ENCODE measurements at places on chromosomes 11 and 22.

GRCh38 chr22:29194184-29194583 is 11.5 kb upstream of the EMID1 start:
- DNase-seq, result no peak

DNA sequence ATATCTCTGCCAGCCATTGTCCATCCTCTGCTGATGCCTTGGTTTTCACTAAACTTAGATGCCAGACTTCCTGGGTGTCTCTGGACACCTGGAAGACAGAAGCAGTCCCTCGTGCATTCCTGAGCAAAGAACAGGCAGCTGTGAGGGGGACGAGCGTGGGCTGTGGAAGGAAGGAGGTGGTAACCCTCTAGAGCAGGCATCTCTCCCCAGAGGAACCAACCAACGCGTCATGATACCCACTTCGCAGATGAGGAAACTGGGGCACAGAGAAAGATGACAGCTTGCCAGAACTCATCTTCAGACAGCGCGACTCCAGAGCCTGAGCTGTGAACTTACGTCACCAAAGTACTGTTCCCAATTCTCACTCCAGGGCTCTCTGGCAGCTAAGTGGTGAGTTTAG is 123.4 kb downstream of the OPCML start:
- no peak for DNase-seq

- no peak for DNase-seq
Observed at GRCh38 chr11:27187848-27188621, 147.4 kb downstream of the BBOX1 start.

- no peak for DNase-seq
Observed at GRCh38 chr22:47084226-47084625, 321.8 kb downstream of the TBC1D22A start.

DNA sequence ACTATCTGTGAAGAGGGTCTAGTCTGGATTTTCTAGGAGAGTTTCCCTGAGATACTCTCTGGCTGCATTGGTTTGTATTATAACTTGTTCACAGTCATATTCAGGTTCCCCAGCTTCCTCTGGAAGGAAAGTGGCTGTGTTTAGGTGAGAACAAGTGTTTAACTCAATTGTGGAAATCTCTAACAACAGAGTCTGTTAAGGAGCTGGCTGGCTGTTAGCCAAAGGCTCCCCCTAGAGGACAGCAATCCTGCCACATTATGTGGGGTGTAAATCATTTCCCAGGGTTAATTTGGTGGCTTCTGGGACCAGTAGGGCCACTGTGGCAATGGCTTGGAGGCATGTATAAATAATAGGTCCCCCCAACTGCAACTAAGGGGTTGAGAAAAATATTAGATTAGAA is 18.4 kb downstream of the MS4A6E start:
- peak; percentile 61 for DNase-seq

- DNase-seq, result no peak
Observed at GRCh38 chr11:10913075-10913474, 55.2 kb upstream of the ZBED5 start.

DNA sequence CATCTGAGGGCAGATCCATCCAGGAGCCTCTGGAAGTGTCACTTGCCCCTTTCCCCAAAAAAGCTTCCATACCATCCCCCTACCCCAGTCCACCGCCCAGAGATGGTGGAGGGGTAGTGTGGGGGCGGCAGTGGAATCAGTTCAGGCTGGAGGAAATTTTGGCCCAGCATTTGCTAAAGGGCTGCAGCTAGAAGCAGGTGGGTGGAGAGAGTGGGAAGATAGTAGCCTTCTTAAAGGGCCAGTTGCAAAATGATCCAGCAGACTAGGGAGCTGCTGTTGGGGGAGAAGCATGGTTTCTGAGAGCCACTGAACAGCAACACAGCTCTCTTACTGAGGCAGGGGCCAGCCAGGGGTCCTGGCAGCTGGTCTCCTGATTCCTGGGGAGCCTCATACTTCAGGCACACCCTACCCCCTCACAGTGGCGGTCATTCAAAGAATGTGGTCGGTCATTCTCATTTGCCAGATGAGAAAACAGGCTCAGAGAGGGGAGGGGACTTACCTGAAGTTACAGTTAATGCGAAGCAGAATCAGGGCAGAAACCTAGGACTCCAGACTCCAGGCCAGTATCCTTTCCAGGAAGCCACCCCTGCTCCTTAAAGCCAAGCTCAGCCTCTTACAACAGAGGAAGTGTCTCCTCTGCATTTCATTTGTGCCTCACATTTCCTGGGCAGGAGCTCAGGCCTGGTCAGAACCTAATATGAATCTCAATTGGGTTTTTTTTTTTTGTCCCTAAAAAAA is 5.4 kb downstream of the SEC14L2 start:
- DNase-seq, result no peak

GRCh38 chr11:17230867-17231851 is 23.4 kb upstream of the PIK3C2A start:
- DNase-seq, result peak; percentile 74
